ENCODE measurements at places on chromosomes 2 and 18.

DNA sequence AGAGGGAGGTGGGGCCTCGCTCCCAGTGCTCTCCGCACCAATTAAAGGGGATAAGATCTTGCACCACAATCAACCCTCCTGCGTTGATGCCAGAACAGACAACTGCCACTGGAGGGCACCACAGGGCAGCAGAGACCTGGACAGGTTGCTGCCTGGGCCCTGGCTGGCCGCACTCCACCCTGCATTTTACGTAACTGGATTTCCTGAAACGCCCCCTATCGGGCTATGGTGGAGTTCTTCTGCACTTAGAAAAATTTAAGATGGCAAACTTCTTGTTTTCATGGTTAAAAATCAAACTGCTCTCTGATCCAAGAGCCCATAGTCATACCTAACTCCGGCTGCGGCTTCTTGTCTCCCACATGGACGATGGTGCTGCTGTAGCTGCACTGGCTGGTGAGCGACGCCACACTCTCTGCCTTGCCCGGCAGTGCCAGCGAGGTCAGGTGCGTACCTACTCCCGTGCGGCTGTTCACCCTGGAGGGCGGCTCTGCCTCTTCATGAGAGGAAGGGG is 16.8 kb upstream of the HES6 start:
- peak; percentile 43 for DNase-seq

GRCh38 chr18:27887287-27887686 is 289.6 kb downstream of the CDH2 start:
- no peak for DNase-seq

DNA sequence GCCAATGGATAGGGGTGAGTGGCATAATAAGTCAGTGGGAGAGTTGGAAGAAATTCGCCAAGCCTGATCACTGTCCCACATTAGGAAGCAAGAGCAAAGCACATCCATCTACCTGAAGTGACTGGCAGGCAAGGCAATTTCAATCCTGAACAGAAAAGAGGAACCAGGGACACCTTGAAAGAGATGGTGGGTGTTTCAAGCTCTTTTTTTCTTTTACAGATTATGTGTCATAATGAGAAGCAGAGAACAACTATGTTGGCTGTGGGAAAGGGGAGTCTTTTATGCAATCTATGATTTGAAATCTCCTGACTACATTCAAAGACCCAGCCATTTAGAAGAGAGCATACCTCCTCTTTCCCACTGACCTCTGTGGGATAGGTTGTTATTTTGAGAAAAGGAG is 63.5 kb downstream of the TGIF1 start:
- no peak for DNase-seq

DNA sequence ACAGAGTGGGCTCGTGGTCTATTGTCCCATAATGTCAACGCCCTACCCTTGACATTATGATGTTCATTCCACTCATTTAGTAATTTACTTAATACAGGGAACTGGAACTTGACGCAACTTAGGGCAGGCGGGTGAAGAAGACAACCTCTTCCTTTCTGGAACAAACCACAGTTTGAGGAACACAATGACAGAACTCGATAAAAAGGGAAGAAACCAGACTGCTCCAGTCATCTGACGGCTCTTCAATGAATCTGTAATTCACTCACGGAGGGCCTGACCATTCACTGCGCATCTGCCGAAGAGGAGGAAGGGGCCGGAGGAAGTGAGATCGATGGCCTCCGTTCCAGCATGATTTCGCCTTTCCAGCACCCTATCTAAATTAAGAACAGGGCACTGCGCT is 83.2 kb downstream of the BCL2 start:
- no peak for DNase-seq

GRCh38 chr18:644395-645004 is 13.0 kb upstream of the TYMS start:
- no peak for DNase-seq

DNA sequence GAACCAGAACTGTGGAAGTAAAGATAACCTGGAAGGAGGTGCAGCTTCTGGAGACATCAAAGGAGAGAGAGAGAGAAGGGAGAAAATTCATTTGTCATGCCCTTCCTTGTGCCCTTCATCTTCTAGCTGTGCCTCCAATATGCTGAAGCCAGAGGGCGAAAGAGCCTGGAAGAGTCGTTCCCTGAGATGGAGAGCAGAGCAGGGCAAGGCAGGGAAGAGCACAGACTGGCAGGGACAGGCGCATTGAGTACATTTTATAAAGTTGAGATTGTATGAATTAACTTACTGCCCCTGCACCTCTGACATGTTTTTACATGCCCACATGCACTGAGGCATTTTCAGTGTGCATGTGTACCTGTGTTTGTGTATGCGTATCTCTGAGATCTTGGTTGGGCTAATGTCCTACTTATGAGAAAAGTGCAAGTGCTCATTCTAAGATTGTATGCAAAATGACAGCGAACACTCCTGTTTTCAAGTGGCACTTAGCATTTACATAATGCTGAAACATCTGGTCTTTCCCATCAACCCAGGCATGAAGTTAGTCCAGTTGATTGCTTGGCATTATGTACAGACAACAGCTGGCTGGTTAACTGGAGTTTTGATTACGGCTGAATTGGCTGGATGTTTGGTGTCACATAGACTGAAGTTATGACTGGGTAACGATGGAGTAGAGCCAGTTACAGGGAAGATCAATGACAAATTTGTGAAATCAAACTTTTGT is 23.7 kb upstream of the MMADHC start:
- no peak for DNase-seq

DNA sequence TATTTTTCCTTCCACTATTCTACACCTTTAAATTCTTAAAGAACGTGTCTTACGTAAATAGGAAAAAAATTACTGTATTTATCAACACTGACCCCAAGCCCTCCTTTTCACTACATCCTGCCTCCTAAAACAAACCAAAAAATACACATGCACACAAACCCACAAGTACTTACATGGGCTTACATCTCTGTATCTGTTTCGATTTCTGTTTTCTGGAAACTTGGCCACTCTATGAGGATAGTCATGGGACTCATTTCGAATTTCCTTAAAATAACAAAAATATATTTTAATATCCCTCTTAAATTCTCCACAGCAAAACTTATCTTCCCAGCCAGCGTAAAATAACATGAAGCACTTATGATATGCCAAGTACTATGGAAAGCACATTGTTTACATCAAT is 25.0 kb downstream of the PTPN2 start:
- no peak for DNase-seq

- DNase-seq, result no peak
Observed at GRCh38 chr18:59222341-59222740, 2.4 kb downstream of the GRP start.

DNA sequence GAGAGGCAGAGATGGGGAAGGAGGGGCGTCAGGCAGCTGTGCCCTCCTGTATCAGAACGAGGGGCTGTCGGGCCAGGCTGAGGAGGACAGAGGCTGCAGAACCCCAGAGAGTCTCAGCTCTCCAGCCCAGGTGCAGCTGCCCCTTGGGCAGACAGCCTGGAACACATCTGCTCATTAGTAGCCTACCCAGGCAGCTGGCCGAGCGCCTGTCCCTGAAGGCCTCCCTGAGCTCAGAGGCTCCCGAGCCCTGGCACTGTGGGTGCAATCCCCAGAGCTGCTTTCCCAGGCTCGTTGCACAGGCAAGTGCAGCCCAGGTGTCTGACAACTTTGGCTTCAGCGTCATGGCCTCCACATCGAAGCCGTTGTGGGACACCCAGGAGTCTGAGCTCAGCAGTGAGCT is 13.1 kb upstream of the TMEM185B start:
- DNase-seq, result no peak

GRCh38 chr2:186347472-186347871 is 138.6 kb upstream of the ZC3H15 start:
- no peak for DNase-seq

- no peak for DNase-seq
Observed at GRCh38 chr2:80007777-80008503, 296.6 kb downstream of the LRRTM1 start.

- DNase-seq, result no peak
Observed at GRCh38 chr18:77177009-77177408, 44.4 kb upstream of the MBP start.

DNA sequence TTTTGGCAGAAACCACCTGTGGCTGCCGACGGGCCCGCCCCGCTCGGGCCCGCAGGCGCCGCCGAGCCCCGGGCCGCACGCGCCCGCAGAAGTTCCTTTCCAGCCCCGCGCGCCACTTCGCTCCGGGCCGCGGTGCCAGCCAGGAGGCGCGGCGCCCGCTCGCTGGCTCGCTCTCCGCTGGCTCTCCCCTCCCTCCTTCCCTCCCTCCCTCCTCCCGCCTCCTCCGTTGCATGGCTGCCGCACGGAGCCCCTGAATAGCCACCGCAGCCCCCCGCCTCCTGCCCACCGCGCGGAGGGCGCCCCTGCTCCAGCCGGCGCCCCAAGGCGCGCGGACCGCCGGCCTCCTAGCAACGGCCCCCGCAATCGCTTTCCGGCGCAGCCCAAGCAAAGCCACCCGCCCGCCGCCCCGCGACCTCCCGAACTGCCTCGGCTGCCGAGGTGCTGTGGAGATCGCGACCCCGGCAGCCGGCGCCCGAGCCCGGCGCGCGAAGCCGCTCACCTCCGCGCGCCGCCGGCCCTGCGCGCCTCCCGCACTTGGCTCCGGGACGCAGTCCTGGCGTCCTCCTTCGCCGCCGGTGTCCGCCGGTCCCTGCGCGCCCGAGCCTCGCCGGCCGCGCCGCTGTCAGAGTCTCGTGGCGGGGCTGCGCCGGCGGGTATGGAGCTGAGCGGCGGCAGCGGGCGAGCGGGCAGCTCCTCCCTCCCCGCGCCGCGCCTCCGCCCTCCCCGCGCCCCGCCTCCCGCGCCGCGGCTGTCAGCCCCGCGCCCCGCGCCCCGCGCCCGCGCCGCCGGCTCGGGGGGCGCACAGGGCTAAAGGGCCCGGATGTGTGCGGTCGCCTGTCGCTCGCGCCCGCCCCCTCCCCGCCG is at the start of gene ZBTB7C:
Gene ZBTB7C (minus strand): TSS at position 657 of the 864 bp plus-strand sequence.
- no peak for DNase-seq

DNA sequence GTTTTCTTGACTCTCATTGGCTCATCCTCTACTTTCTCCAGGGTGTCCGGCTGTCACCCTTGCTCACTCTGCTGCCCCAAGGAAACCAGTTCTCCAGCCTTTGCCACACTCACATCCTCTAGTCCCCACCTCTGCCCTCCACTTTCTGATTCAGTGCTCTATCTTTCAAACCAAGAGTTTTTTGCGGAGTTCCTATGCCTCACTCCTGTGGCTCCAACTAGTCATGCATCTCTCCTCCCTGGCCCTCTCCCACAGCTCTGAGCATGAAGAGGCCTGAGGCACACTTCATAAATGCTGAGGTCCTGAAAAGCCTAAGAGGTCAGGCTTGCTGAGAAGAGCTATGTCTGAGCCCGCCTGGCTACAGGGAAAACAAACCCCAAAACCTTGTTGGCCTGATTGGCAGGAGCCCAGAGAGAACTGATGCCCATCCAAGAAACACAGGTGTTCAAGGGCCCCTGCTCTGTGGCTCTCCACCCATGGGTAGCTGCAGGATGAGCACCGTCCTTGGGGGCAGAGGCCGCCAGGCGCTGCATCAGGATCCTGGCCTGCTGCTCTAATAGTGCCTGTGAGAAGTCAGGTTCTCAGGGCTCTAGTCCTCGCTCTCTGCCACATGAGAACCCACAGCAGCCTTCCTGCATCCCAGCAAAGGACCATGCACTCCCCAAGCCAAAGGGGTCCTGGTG is 42.1 kb downstream of the HS1BP3 start:
- no peak for DNase-seq

Measured in stimulated activated CD8-positive, alpha-beta memory T cell treated with anti-CD3 and anti-CD28 coated beads, Interleukin-4, amount 100 ng/mL, for 1 hour (primary cell).